ENCODE measurements at places on chromosomes 3 and 15. TPM values are rescaled to one million over a fixed set of nuclear protein-coding genes. Genes with fewer than 3 reads are reported as not detected.

GRK7 gene
- total RNA-seq = not detected

DNA sequence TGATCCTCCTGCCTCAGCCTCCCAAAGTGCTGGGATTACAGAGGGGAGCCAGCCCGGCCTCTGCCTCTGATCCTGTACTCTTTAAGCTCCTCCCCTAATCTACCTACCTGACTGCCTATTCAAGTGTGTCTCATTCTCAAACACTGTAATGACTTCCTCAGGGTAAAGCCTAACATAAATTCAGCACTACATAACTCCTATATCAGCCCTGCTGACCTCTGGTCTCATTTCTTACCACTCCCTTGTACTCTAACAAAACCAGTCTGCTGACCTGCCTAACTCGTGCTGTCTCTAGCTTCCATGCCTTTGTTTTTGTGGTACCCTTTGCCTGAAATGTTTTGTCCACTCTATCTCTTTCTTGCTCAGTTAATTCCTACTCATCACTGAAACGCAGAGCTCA lies 172.1 kb upstream of the IL12A start:
- no peak overlapping the region for H3K27ac ChIP-seq
- H3K36me3 ChIP-seq = no peaks in the 10 kb centered on the region
- no peaks in the 10 kb centered on the region for H3K27me3 ChIP-seq
- DNase-seq = no peak
- no peaks in the 10 kb centered on the region for H3K4me1 ChIP-seq

DNAH12 gene
- not detected for total RNA-seq

GRCh38 chr3:78123058-78123457 lies 1083.2 kb downstream of the ROBO2 start:
- H3K36me3 ChIP-seq = no peaks in the 10 kb centered on the region
- DNase-seq = no peak
- no peak overlapping the region for H3K4me3 ChIP-seq

DNA sequence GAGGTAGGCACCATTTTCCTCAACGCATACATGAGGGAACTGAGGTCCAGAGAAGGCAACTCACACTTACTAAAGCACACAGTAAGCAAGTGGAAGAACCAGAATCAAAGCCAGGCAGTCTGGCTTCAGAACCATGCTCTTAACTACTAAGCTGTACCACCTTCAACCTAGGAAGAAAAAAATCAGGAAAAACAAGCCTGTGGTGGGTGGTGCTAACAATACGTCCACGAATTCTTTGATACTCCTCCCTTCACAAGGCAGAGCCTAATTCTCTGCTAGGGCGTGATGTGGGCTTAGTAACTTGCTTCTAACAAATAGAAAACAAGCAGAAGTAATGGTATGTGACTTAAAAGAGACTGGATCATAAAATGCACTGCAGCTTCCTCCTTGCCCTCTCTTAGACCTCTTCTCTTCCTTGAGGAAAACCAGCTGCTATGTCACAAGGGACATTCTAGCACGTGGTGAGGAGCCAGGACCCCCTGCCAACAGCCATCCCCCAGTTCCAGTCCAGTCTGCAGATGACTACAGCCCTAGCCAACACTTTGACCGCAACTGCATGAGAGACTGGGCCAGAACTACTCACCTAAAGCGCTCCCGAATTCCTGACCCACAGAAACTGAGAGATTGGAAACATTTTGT lies 36.9 kb downstream of the HACD2 start:
- H3K27ac ChIP-seq = no peak overlapping the region
- no peaks in the 10 kb centered on the region for H3K27me3 ChIP-seq
- H3K4me3 ChIP-seq = no peak overlapping the region

- no peaks in the 10 kb centered on the region for H3K27me3 ChIP-seq
- H3K4me1 ChIP-seq = peaks cover 13% of the 10 kb centered on the region
- peak overlapping the region; percentile 90 for H3K27ac ChIP-seq
- DNase-seq = peak; percentile 21
- peak overlapping the region; percentile 79 for H3K4me3 ChIP-seq
These were observed 714 bp downstream of the ECT2 start for GRCh38 chr3:172751175-172751704.

DNA sequence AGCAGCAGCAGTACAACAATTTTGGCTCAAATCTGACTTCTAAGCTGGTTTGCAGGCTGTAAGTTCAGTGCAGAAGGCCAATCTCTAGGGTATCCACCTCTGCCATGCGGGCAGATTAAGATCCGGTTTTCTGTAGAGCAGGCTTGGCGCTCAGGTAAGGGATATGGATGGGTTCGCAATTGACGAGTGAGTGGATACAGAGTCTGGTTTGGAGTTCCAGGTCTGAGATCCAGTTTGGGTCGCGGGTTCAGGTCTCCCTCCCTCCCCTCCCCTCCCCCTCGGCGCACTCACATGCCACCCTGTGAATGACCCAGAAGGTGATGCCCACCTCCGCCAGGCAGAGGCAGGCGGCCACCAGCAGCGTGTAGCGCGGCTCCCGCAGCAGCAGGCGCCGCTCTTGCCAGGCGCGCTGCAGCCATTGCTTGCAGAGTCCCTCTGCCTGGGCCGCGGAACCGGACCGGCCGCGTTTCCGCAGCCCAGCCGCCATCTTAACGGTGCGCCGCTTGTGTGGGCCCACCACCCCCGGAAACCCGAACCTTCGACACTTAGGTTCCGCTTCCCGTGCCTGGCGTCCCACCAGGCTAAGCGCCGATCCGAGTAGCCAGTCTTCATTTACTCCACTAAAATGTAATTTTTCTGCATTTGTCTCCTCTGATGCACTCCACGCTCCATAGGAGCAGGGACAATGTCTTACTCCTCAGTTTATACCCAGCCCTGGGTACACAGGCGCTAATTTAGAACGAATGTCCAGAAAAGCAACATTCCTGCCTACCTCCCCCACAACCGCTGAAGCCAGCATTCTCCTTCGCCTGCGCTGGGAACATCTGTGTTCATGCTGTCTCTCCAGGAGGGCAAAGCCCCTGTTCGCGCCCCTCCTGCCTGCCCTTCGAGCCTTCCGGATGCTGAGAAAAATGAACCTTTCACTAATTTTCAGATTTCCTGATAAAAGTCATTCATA lies at the start of gene ALG3:
TSS of gene ALG3 (minus strand) at position 509 of the 958 bp plus-strand sequence. CDS start at position 487, 22 bp downstream.
- peak; percentile 93 for DNase-seq
- peak within 1 kb of the TSS; percentile 84 for H3K4me3 ChIP-seq
- no peaks in the 10 kb centered on the region for H3K4me1 ChIP-seq
- peaks cover 18% of the 10 kb centered on the region for H3K36me3 ChIP-seq

CCDC54 gene
- not detected for total RNA-seq

GOLGA8H gene
- total RNA-seq = not detected

CLDN18 gene
- total RNA-seq = not detected

IQGAP1 gene
- 115 TPM for total RNA-seq

FGF7 gene
- total RNA-seq = not detected

CHD2 gene
- total RNA-seq = 75.7 TPM

- H3K27me3 ChIP-seq = no peaks in the 10 kb centered on the region
These were observed 162.3 kb downstream of the PGPEP1L start for GRCh38 chr15:98845138-98845884.

C3orf70 gene
- total RNA-seq = 0.26 TPM

DNA sequence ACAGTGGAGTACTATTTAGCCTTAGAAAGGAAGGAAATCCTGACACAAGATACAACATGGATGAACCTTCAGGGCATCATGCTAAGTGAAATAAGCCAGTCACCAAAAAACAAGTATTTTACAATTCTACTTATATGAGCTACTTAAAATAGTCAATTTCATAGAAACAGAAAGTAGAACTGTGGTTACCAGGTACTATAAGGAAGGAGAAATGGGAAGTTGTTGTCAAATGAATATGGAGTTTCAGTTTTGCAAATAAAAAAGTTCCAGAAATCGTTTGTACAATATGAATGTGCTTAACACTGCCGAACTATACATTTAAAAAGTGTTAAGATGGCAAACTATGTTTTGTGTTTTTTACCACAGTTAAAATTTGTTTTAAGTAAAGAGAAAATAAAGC lies 26.8 kb downstream of the TRANK1 start:
- DNase-seq = peak; percentile 30
- no peaks in the 10 kb centered on the region for H3K36me3 ChIP-seq
- peak overlapping the region; percentile 86 for H3K27ac ChIP-seq
- H3K4me3 ChIP-seq = peak overlapping the region; percentile 5
- peaks cover 23% of the 10 kb centered on the region for H3K4me1 ChIP-seq

GRCh38 chr15:79657722-79658121 lies 225.6 kb downstream of the MINAR1 start:
- DNase-seq = no peak
- H3K27ac ChIP-seq = no peak overlapping the region
- no peak overlapping the region for H3K4me3 ChIP-seq
- H3K4me1 ChIP-seq = no peaks in the 10 kb centered on the region

CCR9 gene
- total RNA-seq = not detected

ASTE1 gene
- 7.3 TPM for total RNA-seq

EPHA3 gene
- 25.7 TPM for total RNA-seq

ZNF774 gene
- total RNA-seq = 5.4 TPM
